ENCODE measurements at places on chromosomes 7 and 10.

DNA sequence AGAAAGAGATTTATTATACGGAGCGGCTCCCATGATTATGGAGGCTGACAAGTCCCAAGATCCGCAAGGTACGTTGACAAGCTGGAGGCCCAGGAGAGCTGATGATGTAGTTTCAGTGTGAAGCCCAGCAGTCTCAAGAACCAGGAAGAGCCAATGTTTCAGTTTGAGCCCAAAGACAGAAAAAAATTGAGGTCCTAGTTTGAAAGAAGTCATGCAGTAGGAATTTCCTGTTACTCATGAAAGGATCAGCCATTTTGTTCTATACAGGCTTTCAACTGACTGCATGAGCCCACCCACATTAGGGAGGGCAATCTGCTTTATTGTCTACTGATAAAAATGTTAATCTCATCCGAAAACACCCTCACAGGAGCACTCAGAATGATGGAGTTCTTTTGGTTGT, 51.5 kb downstream of the CCDC71L start:
- no peak for DNase-seq

DNA sequence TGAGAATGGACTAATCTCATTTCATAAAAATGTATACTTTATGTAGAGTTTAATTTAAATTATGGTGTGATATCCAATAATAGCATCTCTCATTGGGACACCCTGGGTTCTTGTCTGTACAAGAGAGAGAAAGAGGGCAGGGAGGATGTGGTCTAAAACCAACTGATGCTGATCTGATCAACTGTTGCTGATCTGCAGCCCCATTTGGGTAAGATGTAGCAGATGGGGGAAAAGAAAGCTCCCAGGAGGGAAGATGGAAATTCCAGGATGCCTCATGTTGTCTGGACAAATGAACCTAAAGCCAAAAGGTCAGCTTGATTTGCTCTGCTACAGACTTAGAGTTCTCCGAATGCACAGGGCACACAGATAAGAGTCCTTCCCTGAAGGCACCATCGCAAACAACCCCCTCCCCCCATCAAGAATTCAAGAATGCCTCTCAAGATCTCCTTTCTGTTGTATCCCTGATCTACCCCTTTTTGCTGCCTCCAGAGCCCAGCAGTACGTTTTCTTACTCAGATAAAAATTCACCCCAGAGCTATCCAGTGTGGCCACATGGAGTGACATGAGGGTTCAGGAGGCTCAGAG, 171.4 kb upstream of the INHBA start:
- no peak for DNase-seq

DNA sequence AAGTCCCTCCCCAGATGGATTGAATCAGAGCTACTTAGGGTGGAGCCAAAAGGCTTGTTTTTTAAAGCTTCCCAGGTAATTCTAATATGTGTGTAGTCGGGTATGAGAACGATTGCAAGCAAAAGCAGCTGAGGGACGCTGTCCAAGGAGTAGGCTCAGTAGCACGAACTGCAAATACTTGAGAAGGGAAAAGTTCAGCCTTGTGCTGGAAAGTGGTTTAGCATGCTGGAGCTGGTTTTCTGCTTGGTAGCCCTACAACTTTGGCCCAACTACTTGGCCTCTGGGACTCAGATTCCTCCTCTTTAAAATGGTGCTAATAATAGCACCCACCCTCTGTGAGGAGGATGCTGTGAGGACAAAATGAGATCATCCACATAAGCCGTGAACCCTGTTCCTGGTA, 76.2 kb downstream of the AHR start:
- no peak for DNase-seq

- no peak for DNase-seq
Observed at GRCh38 chr7:95045236-95045923, 138.0 kb downstream of the PPP1R9A start.

Data from right renal cortex interstitium (tissue), 3 donors.